ENCODE measurements at places on chromosomes 11 and 22. TPM values are rescaled to one million over a fixed set of nuclear protein-coding genes. Genes with fewer than 3 reads are reported as not detected.

GRIA4 gene
- not detected for total RNA-seq

TRPM5 gene
- total RNA-seq = not detected

CDC42BPG gene
- total RNA-seq = 1.7 TPM

CNTN5 gene
- total RNA-seq = not detected

OR51E1 gene
- total RNA-seq = not detected

PLA2G3 gene
- not detected for total RNA-seq

CTSW gene
- not detected for total RNA-seq

OR51E2 gene
- total RNA-seq = not detected

PATE4 gene
- not detected for total RNA-seq

Data from A549 treated with ZK216348 at 1 μM for 4 hours (cell line).